Right lung (tissue), 10 donors: ENCODE measurements at places on chromosomes 13 and 19. TPM values are rescaled to one million over a fixed set of nuclear protein-coding genes. Genes with fewer than 3 reads are reported as not detected.

GRCh38 chr13:24247016-24247415, 62.4 kb upstream of the C1QTNF9 start:
- DNase-seq = no peak

DNA sequence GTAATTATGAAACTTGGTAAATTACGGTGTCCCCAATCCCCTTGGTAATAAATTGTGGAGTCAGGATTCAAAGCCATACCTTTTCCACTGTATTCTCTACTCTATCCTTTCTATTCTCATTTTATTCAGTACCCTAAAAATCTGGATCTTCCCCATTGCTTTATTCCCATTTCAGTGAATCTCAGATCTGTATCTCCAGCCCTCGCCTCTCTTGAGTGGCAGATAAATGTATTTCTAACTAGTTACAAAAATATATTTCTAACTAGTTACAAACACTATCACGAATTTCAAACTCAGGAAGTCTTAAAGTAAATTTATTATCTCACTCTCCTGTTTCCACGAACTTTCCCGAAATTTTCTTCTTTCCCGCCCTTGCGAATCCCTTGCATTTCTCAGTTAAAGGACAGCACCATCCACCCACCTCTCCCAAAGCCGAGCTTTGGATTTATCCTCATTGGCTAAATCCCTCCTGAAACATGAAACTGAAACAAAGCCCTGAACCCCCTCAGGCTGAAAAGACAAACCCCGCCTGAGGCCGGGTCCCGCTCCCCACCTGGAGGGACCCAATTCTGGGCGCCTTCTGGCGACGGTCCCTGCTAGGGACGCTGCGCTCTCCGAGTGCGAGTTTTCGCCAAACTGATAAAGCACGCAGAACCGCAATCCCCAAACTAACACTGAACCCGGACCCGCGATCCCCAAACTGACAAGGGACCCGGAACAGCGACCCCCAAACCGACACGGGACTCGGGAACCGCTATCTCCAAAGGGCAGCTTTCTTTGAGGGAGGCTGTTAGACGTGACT, 164.3 kb upstream of the PABPC3 start:
- DNase-seq = no peak

DNA sequence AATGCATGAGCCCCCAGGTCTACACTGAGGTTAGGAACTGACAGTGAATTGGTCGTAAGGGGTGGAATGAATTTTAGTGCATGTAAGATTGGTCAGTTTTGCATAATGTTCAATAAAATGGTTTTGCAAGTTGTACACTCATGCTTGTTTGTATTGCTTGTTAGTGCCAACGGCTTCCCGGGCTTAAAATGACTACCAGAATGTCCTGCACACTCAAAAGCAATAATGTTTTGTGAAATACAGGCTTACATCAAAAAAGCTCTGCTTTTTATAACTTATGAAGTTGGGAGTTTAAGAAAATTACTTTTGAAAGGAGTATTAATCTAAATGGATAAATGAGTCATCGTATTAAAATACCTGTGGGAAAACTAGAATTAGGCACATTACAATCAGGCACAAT, 112.9 kb downstream of the GPC6 start:
- DNase-seq = no peak

- no peak for DNase-seq
Observed at GRCh38 chr13:112601371-112601770, 13.4 kb upstream of the TUBGCP3 start.

DNA sequence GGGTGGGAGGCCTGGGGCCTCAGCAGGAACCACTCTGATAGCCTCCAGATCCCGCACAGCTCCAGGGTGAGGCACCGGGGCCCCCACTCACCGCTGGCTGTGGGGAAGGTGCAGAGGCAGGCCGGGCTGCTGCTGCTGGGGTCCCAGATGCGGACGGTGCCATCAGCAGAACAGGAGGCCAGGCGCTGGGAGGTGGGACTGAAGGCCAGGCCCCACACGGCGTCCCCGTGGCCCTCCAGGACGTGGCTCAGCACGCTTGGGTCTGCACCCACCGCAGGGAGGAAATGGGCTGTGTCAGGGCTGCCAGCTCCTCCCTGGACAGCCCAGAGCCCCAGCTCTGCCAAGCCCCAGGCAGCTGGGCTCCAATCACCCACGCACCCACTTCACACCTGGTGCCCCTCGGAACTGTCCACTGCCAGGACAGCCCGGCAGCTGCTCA, 6.1 kb upstream of the PRKD2 start:
- DNase-seq = no peak

- no peak for DNase-seq
Observed at GRCh38 chr13:100668408-100668807, 6.2 kb downstream of the TMTC4 start.

DNA sequence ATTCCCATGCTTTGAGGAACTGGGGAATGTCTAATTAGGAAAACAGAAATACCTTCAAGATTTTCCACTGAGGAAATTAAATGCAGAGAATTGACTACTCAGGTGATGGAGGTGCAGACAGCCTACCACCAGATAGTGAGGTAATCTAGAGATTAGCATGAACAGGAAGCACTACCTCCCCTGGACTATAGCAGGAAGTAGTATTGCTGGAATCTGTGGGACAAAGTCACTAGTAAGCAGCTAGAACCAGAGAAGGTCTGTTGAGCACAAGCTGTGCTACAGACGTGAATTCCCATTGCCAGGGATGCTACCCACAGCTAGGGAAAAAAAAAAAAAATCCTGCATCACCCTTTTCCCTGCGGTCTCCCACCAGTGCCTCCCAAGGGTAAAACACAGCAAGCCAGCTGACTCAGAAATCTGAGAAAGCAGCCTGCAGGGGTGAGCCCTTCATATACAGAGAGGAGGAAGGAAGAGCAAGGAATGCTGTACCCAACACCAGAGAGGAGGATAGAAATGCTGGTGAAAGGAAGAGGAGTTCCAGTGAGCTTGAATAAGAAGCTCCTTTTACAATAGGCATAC, 10.2 kb downstream of the ENOX1 start:
- DNase-seq = no peak

- DNase-seq = no peak
Observed at GRCh38 chr13:46572752-46573431, 19.9 kb downstream of the LRCH1 start.

- DNase-seq = no peak
Observed at GRCh38 chr19:55206664-55207500, 2.4 kb downstream of the PTPRH start.

DNA sequence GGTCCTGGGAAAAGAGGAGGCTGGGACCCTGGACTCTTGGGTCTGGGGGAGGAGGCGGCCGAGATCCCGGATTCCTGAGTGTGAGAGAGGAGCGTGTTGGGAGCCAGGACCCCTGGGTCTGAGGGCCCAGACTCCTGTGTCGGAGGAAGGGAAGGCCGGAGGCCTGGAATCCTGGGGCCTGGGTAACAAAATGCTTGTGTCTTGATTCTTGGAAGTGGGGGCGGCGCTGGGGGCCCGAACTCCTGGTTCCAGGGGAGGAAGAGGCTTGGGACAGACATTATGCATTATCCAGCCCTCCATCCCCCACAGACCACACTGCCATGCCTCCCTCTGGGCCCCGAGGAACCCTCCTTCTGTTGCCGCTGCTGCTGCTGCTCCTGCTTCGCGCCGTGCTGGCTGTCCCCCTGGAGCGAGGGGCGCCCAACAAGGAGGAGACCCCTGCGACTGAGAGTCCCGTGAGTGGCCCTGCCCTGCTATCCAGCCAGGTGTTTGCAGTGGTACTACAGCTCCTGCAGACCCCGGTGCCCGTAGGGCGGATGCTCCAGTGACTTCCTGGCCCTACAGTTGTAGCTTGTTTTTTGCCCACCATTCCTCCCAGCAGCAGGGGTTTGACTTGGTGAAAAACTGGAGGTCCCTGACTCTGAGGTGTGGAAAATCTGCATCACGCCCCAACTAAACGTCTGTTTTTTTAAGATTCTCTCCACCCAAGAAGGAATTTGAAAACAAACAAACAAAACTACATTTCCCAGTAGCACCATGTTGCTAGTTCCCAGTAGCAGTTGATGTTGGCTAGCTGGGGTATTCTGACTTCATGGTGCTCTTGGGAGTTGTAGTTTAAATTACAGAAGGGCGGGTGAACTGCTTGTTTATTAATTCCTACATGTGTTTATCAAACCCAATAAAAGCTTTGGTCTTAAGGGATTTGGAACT, 630 bp downstream of the NUCB1 start:
- DNase-seq = no peak

OR7A10 gene
- polyA plus RNA-seq = not detected

TMPRSS9 gene
- 0.24 TPM for polyA plus RNA-seq

STXBP2 gene
- 27.3 TPM for polyA plus RNA-seq

CC2D1A gene
- 19.8 TPM for polyA plus RNA-seq

SHFL gene
- 38.7 TPM for polyA plus RNA-seq

MAST1 gene
- polyA plus RNA-seq = 2.0 TPM

ZNF667 gene
- polyA plus RNA-seq = 10.9 TPM
